Neural progenitor cell (in vitro differentiated cells): ENCODE measurements at places on chromosomes 7 and 10.

DNA sequence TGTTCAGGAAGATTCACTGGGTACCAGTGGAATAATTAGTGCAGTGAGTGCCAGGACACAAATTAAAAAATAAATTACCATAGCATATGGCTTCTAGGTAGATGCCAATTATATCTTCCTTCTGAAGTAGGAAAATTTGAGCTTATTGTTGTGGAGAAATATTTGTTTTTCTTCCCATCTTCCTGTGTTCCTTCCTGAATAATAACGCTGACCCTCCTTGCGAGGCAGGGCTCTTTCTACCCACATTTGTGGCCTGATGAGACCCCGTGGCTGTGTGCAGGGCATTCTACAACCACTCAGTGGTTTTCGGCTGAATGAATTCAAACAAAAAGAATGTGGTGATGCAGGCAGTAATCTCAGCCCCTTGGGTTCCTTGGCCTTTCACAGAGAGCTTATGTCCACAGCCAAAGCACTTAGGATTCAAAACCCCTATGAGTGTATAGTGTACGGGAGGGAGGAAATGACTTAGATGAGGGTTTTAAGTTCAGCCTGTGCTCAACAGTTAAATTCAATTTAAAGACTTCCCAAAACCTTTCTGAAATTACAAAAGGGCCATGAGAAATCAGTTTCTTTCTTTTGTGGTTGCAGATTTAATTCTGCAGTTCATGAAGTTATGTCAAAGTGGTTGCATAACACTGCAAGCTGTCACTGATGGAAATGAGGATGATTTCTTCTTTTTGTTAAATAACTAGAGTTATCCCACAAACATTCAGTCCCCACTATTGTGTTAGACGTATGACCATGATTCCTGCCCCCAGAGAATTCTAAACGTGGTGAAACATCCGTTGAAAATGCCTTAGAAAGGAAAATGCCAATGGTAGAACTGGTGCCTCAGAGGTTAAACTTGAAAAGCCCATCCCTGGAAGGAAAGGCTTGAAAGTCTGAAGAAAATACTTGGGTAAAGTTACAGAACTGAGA is 255.3 kb downstream of the FZD1 start:
- peak; percentile 85 for DNase-seq

- no peak for DNase-seq
Observed at GRCh38 chr7:116542618-116543017, 17.8 kb downstream of the CAV1 start.

- no peak for DNase-seq
Observed at GRCh38 chr7:157564517-157565177, 227.8 kb downstream of the DNAJB6 start.

DNA sequence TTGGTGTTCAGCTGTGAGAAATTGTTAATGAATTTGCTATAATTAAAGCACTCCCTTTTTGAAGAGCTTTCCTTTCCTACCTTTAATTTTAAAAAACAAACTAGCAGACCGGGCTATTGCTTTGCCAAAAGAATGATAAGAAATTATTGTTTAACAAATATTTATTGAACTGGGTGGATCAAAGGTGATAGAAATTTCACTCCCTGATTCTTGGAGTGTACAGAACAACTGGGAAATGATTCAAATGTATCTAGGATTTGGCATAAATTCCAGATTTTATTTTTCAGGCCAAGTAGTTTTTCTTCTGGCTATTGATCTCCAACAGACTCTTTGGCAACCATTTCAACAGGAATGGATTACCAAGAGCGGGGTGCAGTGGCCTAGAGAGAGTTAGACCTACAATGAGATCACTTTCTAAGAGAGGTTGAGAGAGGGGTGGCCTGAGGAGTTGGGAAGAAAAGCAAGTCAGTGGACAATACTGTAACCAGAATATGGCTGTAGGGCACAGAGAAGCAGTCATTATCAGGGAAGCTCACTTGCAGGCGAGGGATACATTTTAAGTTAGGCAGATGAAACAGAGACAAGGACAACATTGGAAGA is 71.9 kb downstream of the PLXDC2 start:
- no peak for DNase-seq

- no peak for DNase-seq
Observed at GRCh38 chr10:132941640-132942051, 724 bp downstream of the CFAP46 start.

- DNase-seq = no peak
Observed at GRCh38 chr10:103732339-103733044, 122.9 kb downstream of the SH3PXD2A start.

DNA sequence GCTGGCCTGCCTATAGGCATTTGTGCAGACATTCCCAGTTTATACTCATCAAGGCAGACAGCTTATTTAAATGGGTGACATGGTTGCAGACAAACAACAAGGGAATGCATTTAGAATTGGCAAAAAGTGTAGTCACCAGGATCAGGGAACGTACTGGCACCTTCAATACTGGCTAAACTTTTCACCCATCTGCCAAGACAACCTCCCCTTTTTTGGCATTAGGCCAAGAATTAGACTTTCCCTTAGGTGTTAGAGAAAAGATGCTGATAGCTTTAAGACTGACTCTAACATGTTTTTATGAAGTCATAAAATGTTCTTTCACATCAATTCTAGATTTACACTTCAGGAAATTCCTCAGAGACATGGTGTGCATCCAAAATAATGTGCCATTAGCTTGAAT is 365.9 kb downstream of the PHTF2 start:
- DNase-seq = no peak

DNA sequence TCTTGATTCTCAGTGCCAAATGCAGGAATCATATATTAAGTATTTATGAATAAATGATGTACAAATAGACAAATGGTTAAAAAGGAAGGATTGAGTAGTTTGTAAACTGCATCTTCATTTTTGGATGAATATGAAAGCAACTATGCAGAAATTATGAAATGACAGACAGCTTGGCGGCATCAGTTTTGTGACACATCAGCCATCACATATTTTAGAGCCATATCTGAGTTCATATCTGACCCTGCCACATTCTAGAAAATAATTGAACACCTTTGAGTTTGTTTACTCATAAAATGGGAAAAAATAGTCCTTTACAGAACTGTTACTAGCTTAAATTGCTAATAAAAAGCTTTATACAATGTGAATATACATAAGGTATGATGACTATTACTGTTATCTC is 448.2 kb downstream of the KIF20B start:
- DNase-seq = no peak

DNA sequence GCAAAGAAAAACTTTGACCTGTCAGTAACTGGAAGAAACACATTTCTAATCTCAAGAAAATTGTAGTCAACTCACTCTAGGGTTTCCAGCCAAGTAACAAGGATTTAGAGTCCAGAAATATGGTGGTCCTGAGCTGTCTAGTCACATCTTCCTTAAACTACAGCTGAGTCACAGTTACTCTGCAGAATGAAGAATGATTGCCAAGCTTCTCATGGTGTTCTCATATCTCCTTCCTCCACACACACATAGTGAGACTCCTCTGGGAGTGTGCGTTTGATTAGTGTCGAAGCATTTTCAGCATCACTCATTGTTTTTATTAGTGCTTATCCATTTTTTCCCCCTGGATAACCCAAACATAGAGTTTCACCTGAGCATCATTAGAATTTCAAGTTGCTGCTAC is 93.1 kb upstream of the CXCL12 start:
- no peak for DNase-seq

GRCh38 chr7:83504330-83504729 is 144.6 kb downstream of the SEMA3E start:
- no peak for DNase-seq

DNA sequence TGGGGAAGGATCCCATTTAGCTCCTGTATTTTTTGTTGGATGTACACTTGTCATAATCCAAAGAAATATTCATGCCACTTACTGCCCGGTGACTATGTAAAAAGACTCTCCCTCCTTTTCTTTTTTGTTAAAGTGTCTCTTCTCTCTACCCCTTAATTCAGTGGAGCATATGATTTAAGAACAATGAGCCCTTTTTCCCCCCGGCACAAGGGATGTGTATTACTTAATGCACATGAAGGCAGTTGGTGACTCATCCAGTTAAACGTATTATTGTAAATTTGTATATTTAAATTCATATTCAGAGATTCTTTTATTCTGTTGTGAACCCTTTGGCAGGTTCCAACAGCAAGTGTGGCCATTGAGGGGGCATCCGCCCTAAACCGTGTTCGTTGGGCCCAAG is 241.9 kb downstream of the SLC25A13 start:
- peak; percentile 31 for DNase-seq

DNA sequence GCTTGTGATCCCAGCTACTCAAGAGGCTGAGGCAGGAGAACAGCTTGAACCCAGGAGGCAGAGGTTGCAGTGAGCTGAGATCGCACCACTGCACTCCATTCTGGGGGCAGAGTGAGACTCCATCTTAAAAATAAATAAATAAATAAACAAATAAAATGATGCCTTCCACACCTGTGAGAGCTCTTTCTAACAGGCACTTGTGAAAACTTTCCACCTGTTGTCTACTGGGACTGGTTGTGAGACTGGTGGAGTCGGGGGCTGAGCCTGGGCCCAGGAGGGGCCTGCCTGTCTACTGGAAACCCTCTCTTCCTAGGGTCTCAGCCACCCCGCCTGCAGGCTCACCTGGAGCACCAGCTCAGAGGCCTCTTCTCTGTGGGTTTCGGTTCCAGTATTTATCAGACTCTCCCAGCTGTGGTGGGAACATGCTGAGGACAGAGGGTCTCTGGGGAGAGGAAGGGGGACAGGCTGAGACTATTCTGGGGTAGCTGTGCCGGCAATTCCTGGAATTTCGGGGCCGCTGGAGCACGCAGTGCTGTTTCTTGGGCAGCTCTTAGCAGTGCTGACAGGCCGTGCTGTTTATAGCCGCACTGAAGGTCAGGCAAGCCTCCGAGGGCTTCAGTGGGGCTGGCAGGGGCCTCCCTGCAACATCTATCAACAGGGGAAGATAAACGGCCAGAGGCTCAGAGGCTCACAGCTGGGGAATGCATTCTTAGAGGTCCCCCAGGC is 3.8 kb downstream of the LDB3 start:
- DNase-seq = peak; percentile 42

DNA sequence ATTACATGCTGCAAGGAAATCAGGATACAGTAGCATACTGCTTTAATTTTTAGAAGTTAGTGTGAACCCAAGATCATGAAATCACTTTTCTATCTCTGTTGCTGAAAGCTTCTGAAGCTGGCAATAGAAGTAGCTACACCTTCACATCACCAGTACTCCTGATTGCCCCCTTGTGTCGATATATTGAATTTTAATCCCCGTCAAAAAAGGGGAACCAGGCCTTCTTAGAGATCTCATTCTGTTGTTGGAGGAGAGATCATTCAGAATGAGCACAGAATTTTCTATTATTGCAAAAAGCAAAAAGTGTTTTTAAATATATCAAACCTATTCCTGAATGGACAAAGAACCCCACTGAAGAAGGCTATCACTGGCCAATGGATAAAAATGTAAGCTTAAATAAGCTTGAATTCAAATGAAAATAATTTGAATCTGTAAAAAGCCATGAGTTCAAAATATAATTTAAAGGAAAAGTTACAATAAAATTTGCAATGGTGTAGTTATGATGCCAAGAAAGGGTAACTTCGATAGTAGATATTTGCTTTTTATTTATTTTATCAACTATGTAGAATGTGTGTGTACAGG is 39.7 kb upstream of the TEX47 start:
- peak; percentile 49 for DNase-seq

GRCh38 chr7:24825931-24826661 is 68.8 kb upstream of the GSDME start:
- no peak for DNase-seq

DNA sequence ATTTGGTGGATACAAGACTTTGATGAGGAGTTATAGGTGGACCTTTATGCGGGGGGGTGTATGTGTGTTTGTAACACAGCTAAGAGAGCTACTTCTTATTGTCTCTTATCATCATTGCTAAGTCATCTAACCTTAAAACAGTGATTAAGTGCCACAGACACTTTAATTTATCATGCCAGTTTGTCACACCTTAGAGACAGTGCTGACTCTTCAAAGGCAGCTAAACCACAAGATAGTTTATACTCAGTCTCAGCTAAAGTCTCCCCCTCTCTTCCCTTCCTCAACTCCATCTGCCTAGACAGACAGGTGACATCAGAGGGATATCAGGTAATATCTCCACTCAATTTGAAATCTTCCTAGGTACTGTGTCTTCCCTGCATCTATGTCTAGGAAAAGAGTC is 42.2 kb downstream of the MYPN start:
- no peak for DNase-seq

- DNase-seq = no peak
Observed at GRCh38 chr7:144824360-144824759, 11.5 kb downstream of the TPK1 start.

DNA sequence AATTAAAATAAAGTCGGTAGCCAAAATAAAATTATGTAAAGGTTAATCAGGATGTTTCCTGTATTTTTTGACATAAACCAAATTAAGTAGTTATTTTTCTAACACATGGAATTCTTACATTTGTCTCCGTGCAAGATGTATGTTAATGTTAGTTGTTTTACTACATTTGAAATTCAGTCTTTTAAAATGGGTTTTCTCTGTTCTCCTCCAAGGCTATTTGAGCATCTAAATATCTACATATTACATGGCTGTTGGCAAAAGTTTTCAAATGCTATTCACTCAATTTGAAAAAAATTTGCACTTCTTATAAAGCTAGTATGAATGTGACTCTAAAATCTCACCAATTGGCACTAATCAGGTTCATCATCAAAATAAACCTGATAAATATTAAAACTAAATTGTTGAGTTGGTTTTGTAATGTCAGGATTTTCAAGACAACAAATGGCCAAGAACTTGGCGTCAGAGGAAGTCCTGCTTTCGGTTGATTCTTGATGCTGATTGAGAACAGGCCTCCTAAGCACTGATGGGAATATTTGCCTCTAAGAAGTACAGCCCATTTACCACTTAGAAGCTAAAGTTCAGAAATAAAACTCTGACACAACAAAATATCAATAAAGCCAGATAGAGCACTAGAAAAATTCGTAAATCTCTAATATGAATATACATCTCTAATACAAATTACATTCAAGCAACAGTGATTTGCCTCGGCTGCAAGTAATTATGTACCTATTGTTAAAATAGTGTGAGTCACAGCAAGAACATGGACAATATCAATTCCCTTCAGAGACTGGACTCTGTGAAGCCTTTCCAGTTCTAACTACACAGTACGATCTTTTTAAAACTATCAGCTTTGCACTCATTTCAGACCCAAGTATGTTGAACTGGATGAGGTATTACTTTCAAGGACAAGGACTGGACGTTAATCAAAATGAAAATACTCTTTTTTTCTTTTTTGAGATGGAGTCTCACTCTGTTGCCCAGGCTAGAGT is 733.1 kb upstream of the C7orf33 start:
- DNase-seq = no peak

GRCh38 chr10:118734475-118734874 is 20.3 kb downstream of the CACUL1 start:
- no peak for DNase-seq

DNA sequence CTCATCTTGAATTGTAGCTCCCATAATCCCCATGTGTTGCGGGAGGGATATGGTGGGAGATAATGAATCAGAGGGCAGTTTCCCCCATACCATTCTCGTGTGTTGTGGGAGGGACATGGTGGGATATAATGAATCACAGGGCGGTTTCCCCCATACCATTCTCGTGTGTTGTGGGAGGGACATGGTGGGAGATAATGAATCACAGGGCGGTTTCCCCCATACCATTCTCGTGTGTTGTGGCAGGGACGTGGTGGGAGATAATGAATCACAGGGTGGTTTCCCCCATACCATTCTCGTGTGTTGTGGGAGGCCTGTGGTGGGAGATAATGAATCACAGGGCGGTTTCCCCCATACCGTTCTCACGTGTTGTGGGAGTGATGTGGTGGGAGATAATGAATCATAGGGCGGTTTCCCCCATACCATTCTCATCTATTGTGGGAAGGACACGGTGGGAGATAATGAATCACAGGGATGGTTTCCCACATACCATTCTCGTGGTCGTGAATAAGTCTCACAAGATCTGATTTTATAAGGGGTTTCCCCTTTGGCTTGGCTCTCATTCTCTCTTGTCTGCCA is 271.0 kb downstream of the MAD1L1 start:
- no peak for DNase-seq
